ENCODE measurements at places on chromosomes 13 and 19.

DNA sequence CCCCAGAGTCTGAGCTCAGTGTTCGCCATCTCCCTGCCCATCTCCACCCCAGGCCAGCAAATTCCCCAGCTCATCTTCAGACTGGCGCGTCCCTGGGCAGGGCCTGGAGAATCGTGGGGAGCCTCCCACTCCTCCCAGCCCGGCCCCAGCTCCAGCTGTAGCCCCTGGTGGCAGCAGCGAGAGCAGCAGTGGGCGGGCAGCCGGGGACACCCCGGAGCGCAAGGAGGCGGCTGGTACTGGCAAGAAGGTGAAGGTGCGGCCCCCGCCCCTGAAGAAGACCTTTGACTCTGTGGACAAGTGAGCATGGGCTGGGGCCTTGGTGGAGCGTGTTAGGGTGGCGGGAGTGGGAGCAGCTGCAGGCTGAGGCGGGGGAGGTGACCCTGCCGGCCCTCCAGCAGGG lies 8.4 kb upstream of the PRR19 start:
- DNase-seq, result no peak

GRCh38 chr13:70995338-70995737 lies 871.7 kb downstream of the DACH1 start:
- DNase-seq, result no peak

GRCh38 chr19:55626350-55626749 lies 2.0 kb upstream of the ZNF784 start:
- no peak for DNase-seq

DNA sequence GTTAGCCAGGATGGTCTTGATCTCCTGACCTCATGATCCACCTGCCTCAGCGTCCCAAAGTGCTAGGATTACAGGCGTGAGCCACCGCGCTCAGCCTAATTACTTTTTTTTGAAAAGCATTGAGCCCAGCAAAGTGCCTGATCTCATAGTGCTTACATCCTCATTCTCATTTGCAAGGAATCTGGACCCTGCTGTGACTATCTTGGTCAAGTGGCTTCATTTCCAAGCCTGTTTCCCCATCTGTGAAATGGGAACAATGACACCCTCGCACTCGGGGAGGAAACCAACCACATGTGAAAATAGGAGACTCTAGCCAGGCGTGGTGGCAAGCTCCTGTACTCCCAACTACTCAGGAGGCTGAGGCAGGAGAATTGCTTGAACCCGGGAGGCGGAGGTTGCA lies 1.6 kb upstream of the PLEKHA4 start:
- no peak for DNase-seq
